Posterior cingulate gyrus (tissue), 11 donors: ENCODE measurements at places on chromosomes 12 and 14.

- no peak for DNase-seq
These were observed 55.7 kb downstream of the ITPK1 start for GRCh38 chr14:93059917-93060545.

DNA sequence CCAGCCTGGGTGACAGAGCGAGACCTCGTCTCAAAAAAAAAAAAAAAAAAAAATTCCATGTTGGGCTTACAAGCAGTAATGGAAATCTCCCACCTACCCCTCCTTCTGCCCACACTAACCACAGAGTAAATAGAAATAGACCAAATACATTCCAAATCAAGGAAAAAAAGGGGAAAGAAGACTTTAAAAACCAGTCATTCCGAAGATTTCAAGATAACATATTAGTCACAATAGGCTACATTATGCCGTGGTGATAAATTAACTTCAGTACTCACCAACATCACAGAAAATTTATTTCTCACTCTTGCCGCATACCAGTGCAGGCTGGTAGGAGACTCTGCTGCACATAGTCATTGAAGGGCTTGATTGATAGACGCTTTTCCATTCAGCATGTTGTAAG, 15.5 kb upstream of the ETV6 start:
- DNase-seq, result no peak

DNA sequence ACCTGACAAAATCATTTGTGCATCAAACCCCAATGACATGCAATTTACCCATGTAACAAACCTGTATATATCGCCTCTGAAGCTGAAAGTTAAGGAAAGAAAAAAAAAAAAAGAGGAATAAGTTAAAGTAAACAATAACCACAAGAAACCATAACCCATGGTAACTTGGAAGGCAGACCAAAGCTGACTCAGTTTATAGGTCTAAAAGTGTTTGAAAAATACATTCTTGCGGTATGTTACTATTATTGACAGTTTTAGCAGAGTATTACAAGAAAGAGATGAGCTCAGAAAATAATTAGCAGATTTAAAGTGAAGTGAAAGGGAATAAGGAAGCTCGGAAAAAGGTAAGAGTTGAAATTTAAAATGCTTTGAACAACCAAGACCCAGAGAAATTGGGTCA, 34.4 kb upstream of the MGAT4C start:
- DNase-seq, result no peak

DNA sequence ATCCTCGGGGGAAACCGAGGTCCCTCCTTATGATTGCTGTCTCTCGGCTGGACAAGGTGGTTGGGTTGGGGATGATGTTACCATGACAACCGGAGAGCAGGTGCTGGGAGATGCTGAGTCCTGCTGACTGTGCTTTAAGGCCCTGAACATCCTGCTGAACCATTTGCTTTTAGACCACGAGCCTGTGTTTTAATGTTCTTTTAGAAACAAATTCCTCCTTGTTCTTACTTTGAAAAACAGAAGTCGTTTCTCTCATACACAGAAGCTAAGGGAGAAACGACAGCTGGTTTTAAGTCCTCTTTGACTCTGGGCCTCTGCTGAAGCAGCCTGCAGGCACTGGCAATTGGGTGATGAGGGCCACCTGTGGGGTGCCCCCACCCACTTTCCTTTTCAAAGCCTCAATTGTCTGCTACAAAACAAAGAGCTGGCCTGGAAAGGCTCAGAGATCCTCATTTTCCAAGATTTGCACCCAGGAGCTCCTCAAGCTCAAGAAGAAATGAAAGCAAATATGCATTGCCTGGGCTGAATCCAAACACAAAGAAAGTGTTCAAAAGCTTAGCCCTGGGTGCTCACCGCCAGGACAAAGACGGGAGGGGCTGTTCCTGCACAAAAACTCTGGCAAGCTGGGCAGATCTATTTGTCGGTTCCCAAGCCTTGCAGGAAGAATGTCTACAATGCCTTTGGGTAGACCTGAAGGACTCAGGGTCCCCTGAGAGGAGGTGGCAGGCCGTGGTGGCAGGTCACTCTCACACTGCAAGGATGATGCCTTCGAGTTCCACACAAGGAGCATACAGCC, 90.0 kb upstream of the CLMN start:
- peak; percentile 92 for DNase-seq

- no peak for DNase-seq
These were observed 4.4 kb downstream of the CD9 start for GRCh38 chr12:6204533-6205143.

DNA sequence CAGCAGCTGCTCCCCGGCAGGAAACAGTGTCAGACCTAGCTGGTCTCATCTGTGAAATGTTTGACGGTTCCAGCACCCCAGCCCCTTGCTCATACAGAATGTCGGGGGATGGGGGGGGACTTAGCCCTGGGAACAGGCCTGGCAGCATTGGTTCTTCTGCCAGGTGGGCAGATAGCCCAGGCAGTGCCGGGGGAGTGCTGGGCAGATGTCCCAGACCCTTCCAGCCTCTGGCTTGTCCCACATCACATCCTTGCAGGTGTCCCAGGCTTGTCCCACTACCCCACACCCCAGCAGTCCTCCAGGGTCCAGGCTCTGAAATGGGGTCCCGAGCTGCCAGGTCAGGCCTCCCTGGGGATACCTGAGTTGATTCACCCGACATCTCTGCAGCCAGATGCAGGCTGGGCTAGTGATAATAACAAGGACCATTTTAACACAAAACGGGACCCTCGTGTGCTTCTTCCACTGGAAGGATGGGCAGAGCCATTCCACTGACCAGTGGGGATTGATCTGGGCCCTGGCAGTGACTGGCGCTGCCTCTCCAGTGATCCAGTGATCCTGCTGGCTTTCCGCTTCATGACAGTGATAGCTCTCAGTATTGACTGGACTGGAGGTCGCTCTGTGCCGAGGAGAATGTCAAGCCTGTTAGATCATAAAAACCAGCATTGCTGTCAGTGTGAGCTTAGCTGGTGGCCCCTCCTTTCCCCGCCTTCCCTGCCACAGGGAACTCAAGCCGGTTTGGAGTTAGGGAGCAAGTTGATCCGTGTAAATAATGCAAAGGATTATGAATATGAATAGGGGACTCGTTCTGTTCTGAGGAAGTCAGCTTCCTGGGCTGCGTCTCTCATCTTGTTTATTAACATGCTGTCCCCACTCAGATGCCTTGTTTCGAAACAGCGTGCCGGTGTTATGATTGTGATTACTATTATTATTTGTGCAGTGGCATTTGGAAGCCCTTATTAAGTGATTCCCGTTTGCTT, 180.6 kb downstream of the AACS start:
- DNase-seq, result no peak

DNA sequence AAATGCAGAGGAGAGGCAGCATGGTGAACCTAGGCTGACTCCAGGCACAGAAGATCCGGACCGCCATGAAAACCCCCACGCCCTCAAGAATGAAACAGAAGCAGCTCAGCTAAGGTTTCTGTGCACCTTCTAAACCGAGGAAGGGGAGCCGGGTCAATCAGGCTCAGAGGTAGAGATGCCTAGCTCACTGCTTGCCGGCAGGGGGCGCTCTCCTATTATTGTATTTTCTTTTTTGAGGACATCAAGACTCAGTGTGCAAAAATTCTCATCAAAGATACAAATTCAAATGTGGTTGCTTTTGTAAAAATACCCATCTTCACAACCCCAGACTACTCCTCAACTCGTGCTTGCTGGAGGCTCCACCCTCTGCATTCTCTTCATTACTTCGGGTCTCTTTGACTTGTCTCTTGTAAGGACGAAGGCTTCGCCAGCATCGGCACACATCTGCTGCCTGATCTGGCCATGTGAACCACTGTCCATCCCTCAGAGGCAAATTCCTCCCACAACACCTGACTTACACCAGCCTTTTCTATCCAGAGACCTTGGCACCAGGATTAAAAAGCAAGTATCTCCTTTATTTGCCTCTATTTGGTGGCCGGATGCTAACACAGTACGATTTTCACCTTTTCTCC, 33.4 kb upstream of the RNASE3 start:
- DNase-seq, result peak; percentile 76
